Activated T-helper 1 cell treated with anti-CD3 and anti-CD28 coated beads, Interleukin-2, amount 50 U/mL, for 16 hours (primary cell): ENCODE measurements at places on chromosomes 7 and 10.
A peak's percentile ranks its signal among the peaks of the same experiment; 100 is the strongest.

- DNase-seq, result no peak
Observed at GRCh38 chr7:75900617-75901315, 14.2 kb upstream of the POR start.

DNA sequence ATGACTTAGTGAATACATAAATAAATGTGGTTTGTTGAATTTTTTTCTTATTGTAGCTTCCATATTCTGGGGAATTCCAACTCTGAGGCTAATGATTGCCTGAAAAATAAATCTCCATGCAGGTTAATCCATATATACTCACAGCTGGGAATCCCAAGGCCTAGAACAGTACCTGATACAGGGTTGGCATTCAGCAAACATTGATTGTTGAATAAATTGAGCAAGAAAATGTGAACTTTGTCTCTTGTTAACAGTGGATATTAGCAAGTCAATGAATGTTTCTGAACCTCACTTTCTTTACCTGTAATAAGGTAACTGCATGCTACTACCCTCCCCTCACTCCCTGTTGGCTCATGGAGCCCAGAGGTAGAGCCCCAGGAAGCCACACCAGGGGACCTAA lies 253.6 kb upstream of the AOAH start:
- no peak for DNase-seq

DNA sequence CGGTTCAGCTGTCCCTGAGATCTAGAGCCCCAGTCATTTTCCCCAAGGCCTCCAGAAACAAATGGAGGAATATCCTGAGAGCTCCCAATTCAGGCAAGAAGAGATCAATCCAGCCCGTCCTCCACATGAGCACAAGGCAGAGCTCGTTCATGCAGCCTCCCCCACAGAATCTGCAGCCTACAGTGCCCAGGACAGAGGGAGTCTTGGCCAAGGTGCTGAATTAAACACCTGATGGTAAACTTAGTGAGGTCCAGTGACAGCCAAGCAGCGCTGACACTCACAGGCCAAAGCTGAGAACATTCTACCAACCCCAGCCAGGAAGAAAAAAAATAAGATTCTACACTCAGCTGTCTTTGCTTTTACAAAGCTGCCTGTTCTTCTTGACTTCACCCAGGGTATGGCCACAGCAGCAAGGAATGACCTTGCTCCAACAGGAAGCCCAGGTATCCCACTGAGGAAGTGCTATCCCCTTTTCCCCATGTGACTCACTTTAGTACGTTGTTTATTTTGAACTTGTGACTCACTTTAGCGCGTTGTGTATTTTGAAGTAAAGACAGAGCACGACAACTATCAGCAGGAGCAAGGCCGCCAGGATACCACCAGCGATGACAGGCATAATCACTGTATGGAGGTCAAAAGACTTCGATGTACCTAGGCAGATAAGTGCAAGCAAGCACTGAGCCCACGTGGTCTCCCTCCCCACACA lies 4.4 kb upstream of the CUZD1 start:
- no peak for DNase-seq

- DNase-seq, result no peak
Observed at GRCh38 chr7:108348913-108349312, 107.3 kb downstream of the NRCAM start.

DNA sequence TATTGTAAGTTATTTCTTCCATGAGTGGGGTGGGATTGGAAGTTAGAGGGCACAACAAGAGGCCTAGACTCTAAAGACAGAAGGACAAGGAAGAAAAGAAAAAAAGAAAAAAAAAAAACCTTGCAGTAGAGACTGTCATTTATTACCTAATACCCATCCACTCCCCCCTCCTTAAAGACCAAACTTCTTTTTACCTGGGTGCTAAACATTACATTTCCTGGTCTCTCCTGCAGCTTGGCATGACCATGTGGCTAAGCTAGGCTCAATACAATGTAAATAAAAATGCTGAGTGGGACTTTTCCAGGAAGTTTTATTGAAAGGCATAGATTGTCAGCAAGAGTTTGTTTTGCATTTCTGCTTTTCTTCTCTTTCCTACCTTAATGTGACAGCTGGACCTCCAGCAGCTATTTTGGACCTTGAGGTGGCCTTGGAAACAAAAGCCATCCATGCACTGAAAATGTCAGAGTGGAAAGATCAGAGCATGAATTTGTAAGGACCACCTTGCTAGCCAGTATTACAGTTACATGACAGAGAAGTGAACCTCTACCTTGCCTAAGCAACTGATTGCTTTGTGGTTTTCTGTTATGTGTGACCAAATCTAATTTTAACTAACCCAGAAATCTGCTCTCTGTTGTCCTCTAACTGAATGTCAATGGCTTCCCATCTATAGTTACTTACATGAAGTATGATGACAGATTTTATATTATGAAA lies 81.3 kb upstream of the SFMBT2 start:
- DNase-seq, result no peak

DNA sequence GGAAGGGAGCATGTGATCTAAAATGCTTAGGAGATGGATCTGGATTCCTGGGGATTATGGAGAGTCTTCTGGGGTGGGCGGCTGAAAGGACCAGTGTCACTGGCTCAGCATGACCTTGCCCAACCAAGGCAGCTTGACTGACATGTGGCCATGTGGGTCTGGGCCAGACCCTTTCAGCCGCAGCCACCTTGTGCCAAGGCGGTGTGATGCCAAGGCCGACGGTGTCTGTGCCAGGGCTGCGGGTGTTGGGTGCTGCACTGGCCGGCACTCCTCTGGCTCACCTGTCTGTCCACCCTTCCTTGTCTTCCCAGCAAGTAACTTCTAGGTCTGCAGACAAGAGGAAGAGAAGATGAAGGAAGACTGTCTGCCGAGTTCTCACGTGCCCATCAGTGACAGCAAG lies 8.8 kb downstream of the DEPP1 start:
- no peak for DNase-seq

DNA sequence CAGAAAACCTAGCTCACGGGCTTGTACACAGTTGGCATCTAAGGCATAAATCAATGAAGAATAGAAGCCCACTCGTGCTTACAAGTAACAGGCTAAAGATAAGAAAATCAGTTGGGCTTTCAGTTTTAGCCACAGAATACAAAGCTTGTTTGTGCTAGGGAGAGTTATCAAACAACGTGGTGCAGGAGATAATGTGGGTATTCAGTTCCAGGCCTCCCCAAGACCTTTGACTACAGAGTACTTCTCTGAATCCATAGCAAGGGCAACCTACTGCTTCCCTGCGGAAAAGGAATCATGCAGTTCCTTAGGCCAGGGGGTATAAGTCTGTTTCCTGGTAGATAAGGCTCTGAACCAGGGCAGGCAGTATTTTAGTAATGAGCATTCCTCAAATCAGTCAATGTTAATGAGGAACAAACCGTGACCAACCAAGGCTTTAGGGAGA lies 219.5 kb upstream of the CSTF2T start:
- no peak for DNase-seq

- no peak for DNase-seq
Observed at GRCh38 chr7:117858712-117859111, 14.5 kb downstream of the CTTNBP2 start.

DNA sequence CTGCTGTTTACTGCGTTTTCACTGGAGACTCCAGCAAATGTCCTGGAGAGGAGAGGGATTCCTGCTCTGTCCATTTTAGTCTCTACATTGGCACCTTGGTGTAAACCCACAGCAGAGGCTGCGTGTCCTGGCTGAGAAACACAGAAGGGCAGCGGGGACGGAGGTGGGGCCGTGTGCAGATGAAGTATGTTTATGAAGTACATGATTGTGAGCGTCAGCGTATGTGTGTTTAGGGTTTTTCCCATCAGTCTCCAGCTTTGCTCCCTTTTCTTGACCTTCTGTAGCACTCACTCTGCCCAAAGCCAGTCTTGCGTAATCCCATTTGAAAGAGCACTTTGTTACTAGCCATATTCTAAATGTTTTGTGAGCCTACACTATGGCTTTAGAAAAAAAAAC lies 750.7 kb upstream of the SORCS1 start:
- no peak for DNase-seq

DNA sequence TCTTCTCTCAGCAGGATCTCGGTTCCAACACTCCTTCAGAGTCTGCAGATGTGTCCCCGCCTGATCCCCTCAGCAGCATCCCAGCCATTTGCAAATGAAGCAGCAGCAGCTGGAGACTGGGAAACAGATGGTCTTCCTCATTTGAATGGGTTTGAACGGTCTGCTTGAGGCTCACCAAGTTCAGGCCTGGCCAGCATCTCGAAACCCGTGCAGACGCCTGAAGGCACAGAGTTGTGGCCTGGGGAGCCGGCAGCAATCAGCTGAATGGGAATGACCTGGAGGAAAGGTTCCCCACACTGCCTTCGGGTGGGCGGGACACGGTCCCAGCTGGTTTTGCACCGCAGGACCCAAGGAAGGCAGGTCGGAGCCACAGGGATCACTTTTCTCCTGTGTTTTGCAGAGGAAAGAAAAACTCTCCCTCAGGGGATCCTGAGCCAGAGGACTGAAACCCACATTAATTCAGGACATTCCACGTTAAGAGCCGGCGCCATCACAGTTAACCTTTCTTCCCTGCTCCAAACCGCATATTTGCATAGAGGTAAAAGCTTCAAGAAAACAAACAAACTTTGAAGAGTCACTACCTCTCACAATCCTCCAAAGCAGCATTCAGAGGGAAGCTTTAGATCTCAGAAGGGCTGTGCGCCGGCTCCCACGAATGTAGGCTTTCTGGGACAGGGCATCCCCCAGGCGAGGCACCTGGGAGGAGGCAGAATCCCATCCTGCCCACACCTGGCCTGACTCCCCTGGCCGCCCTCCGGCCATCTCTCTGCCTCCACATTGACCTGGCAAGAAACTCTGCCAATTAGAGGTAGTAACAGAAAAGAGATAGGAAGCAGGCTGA lies 17.7 kb downstream of the FGFR2 start:
- DNase-seq, result no peak

DNA sequence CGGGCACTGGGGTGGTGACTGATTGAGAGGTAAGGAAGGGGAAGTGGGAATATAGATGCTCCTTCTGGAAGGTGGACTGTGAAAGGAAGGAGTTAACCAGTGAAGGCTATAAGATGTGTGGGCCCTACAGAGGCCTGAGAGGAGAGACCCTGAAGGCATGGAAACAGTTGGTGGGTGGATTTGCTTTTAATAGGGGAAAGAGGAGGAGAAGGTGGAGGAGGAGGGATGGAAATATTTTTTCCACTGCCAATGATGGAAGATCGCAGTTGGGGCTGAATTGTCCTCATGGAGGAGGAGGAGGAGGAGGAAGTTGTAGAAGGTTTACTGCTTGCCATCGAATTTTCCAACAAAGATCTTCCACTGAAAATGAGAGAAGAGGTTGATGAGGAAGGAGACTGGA lies 80.3 kb downstream of the KIAA1217 start:
- no peak for DNase-seq

DNA sequence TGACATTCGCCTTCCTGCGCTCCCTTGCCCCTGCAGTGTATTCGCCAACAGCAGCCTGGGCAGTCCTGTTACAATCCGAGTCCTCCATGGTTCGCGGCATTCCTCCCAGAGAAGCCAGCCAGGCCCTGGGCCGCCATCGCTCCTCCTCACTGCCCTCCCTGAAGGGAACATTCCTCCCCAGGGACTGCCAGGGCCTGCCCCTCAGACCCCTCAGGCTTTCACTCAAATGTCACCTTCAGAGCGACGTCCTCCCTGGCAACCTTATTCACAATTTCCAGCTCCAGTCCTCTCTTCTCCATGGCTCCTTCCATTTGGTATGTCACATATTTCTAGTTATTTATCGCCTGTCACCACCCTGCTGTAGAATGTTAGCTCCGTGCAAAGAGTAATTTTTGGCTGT lies 17.4 kb downstream of the ADAMTS14 start:
- no peak for DNase-seq

DNA sequence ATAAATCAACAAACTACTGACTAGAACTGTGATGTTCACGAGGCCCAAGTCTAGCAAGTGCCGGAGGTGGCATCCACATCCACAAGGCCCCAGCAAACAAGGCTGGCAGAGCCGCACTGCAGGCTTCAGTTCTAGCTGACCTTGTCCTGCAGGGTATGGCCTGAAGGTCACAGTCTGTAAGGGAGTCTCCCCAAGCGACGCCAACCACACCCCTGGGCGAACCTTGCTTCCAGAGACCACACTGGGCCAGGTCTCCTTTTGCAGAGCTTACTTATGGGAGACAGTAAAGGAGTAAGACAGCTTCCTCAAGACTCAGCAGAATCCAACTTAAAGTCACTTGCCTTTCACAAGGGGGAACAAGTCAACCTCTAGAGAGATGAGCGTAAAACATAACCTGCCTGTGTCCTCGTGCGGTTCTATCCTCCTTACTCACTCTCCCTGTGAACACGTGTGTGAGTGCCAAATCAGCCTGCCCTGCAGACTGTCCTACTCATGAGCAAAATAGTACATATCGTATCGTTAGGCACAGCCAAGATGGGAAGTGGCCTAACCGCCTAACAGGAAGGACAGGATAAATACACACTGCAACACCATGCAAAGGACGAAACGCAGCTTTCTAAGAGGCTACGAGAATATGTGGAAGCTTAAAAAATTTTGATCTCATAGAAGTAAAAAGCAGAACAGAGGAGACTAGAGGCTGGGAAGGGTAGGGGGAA lies 22.7 kb downstream of the FAM53B start:
- no peak for DNase-seq

DNA sequence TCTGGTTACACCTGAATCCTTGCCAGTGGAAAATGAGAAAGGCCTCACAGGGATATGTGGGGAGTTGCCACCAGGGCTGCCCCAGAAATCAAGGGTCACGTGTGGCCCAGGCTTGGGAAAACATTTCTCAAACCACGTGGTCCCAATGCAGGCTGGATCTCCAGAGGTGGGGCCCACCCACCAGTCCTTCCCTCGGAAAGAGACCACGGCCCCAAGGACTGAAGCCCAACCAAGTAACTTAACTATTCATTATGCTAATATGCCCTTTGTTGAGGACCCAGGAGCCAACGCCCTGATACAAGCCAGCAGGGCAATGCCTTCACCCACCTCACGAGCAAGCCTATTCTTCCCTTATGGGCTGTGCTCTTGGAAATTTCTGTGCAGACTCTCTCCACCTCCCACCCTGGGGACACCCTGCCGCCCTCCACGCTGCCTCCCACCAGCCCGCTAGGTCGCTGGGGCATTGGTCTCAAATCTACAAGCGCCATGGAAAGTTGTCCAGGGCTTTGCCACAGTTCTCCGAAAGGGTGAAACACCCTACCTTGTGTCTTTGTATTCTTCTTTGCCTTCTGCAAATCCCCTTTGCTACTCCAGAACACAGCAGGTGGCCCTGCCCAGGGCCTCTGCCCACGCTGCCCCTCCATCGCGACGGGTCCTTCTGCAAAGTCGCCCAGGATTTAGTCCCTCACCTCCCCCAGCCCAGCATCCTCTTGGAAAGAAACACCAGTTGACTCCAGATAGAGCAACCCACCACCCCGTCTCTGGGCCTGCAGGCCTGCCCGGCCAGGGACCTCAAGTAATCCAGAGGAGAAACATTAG lies 8.8 kb downstream of the TNS3 start:
- DNase-seq, result no peak

GRCh38 chr10:97543025-97543546 lies 29.5 kb upstream of the ANKRD2 start:
- peak; percentile 13 for DNase-seq

- DNase-seq, result no peak
Observed at GRCh38 chr7:40784176-40784575, 649.4 kb downstream of the SUGCT start.

- DNase-seq, result no peak
Observed at GRCh38 chr10:78972160-78972946, 96.4 kb upstream of the ZMIZ1 start.
